Cardiac muscle cell (in vitro differentiated cells and primary cell): ENCODE measurements at places on chromosomes 12 and 14.

DNA sequence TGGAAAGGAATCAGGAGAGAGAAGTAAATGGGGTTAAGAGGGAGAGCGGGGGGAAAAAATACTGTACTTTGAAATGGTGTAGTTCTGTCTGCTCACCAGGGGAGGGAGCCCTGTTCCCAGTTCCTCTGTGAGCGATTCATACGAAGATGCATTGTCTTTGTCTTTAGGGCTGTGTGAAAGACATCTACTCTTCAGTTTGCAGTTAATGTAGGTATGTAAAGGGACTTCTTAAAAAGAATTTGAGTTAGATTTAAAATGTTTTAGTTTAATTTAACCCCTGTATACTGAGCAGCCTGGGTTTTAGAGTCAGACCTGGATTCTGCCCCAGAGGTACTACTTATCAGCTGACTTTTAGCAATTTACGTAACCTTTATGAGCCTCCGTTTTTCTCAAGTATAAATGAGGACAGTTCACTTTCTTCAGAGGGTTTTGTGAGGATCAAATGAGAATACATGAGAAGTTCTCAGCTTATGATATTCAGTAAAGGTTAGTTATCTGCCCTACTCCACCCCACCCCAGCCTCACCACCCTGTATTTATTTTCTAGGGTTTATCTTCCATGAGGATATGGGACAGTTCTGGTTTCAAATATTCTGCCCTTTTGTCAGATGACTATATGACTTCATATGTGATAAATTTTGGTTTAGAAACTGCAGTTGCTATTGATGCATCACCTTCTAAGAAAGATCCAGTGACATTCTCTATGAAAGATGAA, 82.5 kb upstream of the EVL start:
- DNase-seq: peak; percentile 81

GRCh38 chr12:119936705-119937311, 52.2 kb upstream of the BICDL1 start:
- DNase-seq: no peak

DNA sequence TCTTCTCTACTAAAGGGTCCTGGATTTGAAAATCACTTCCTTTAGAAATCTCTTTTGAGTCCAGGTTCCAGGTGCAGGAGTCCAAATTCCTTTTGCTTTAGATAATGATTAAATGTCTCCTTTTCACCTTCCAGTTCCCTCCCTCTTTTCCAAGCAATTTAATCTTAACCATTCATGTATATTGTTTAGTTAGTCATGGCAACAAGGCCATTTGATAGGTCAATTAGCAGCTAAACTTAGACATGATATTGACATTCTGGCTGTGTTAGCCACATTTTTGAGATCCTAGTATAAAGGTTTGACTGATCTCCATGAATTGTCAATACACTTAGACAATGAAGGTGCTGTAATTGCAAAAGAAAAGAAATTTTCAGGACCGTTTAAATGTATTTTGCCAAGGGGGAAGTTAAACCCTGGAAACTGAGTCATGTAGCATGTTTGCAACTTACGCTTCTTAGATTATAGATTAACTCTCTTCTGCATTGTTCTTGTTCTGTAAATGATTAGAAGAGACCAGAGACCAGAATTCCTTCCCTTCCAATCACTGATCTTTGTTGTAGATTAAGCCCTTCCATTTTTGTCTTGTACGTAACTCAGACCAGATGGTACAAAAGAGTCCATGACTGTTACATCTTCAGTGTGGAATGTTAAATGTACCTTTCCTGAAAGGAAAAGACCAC, 12.4 kb upstream of the C12orf75 start:
- DNase-seq: no peak

DNA sequence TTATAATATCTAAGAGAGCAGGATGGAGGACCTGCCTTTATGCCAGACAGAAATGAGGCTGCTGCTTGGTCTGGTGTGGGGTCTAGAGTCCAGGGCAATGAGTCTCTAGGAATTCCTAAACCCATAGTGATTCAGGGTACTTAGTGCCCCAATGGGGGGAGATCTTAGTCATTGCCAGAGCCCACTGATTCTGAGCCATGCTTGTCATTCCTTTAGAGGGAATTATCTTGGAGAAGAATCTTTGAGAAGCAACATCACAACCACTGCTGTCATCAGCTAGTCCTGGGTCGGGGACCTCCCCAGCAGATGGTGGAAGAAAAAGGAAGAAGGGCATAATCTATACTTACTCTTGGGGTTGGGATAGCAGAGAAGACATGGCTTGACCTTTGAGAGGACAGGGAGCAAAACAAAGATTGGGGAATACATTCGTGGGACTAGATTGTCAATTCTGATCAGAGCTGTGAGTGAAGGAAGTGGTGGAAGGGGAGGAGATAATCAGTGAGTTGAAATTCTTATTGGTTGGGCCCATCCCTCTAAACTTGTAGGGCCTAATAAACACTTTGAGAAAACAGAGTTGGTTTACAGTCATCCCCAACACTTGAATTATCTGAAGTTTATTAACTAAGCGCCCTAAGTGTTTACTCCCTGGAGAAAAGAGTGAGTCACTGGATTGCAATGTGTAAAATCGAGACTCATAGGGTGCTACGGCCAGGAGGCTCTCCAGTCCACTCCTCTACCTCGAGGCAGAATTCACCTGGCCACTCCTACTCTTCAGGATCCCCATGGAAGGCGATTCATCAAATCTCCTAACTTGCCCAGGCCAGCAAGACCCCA, 3.0 kb upstream of the KRT3 start:
- DNase-seq: no peak

GRCh38 chr14:96590190-96590864, 88.1 kb downstream of the PAPOLA start:
- DNase-seq: no peak

- DNase-seq: no peak
Measured at GRCh38 chr12:132131229-132131628, 12.9 kb downstream of the DDX51 start.

- DNase-seq: peak; percentile 88
Measured at GRCh38 chr12:96136161-96136560, 58.0 kb upstream of the ELK3 start.

- no peak for DNase-seq
Measured at GRCh38 chr12:92974759-92975158, 45.7 kb upstream of the EEA1 start.

- no peak for DNase-seq
Measured at GRCh38 chr12:28189784-28190320, 404 bp upstream of the CCDC91 start.

DNA sequence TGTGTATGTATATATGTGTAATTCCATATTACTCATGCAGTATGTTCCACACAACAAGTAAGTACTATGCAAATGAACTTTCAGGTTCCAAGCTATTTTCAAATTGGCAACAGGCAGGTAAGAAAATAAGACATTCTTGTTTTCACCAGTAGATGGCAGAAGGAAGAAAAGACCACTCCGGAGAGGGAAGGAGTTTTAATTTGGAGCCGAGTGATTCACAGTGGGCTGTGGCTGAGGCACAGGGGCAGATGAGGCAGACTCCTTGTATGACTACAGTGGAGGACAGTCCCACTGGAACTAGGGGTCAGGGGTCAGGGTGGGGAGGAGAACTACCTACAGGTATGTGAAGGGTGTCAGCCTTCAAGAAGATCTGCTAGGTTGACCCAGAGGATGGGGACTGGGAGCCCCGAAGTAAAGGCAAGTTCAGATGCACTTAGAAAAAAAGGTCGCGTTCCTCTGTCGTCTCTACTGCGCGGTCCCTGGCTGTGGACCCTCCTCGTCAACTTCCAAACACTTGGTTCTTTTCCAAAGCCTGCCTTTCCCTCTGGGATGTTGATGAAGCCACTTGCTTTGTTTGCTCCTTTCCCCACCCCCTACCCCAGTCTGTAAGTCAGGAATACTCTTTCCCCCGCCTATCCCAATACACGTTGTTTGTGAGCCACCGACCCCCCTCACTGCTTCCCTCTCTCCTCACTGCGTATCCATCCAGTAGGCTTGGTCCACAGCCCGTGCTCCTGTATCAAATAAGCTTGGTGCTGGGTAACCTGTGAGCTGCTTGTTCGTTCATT, 24.1 kb downstream of the DDX47 start:
- DNase-seq: peak; percentile 49

DNA sequence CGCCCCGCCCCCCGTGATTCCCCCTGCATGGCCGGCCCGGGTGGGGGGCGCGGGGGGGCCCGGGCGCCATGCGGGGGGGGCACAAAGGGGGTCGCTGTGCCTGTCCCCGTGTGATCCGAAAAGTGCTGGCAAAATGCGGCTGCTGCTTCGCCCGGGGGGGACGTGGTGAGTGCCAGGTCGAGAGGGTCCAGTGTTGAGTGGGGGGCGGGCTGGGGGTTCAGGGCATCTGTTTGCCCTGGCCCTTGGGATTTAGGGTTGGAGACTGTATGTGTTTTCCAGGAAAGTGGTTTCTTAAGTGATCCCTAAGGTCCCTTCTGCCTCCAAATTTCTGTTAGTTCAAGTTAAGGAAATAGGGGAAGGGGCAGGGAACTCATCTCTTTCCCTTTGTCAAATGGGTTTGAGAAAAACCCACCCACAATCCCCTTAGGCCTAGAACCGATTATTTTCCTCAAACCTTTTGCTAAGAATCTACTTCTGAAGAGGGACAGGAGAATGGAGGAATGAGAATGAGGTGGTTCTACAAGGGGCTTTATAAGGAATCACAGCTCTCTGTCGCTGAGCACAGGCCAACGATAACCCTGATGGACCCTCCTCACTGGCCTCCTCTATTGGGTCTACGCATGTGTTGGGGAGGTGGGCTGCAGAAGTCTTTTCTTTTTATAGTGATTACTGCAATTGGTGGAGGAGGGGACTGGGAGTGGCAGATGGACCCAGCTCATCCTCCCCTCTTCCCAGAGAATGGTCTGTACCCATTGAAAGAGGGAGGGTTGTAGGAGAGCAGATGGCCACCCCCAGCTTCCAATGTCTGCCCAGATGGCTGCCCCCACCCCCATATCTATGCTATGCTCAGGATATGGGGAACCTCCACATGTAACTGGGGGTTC, 834 bp downstream of the ARHGEF25 start:
- no peak for DNase-seq

GRCh38 chr12:113949321-113950305, 16.5 kb downstream of the RBM19 start:
- DNase-seq: no peak

DNA sequence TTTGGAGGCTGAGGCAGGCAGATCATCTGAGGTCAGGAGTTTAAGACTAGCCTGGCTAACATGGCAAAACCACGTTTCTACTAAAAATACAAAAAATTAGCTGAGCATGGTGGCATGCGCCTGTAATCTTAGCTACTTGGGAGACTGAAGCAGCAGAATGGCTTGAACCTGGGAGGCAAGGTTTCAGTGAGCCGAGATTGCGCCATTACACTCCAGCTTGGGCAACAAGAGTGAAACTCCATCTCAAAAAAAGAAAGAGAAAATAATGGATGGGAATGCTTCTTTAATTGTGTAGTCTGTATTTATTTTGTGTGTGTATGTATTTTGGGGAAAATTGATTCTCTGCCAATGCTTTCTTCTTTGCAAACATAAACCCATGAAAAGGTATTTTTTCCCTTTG, 32.5 kb downstream of the SRGAP1 start:
- DNase-seq: no peak

GRCh38 chr12:105977652-105978051, 161.1 kb downstream of the NUAK1 start:
- peak; percentile 68 for DNase-seq

DNA sequence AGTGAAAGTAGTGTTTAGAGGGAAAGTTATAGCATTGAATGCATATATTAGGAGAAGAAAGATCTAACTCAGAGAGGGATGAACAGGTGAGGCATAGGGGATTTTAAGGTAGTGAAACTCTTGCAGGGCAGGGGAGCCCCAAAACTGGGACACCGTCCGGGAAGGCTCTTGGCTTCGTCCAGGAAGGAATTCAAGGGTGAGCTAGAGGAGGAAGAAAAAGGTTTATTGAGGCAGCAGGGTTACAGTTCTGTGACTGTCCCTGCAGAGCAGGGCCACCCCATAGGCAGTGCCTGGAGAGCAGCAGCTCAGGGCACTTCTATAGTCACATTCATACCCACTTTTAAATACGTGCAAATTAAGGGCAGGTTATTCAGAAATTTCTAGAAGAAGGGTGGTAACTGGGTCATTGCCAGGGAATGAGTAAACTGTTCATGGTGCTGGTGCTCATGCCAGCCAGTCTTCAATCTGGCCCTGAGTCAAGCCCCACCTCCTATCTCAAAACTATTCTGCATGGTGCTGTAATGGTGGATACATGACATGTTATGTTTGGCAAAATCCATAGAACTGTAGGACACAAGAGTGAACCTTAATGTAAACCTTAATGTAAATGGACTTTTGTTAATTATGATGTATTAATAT, 1.2 kb upstream of the OAS1 start:
- no peak for DNase-seq

- DNase-seq: no peak
Measured at GRCh38 chr12:92332552-92332951, 186.9 kb upstream of the BTG1 start.

GRCh38 chr12:126084480-126084879, 1019.2 kb downstream of the AACS start:
- no peak for DNase-seq

DNA sequence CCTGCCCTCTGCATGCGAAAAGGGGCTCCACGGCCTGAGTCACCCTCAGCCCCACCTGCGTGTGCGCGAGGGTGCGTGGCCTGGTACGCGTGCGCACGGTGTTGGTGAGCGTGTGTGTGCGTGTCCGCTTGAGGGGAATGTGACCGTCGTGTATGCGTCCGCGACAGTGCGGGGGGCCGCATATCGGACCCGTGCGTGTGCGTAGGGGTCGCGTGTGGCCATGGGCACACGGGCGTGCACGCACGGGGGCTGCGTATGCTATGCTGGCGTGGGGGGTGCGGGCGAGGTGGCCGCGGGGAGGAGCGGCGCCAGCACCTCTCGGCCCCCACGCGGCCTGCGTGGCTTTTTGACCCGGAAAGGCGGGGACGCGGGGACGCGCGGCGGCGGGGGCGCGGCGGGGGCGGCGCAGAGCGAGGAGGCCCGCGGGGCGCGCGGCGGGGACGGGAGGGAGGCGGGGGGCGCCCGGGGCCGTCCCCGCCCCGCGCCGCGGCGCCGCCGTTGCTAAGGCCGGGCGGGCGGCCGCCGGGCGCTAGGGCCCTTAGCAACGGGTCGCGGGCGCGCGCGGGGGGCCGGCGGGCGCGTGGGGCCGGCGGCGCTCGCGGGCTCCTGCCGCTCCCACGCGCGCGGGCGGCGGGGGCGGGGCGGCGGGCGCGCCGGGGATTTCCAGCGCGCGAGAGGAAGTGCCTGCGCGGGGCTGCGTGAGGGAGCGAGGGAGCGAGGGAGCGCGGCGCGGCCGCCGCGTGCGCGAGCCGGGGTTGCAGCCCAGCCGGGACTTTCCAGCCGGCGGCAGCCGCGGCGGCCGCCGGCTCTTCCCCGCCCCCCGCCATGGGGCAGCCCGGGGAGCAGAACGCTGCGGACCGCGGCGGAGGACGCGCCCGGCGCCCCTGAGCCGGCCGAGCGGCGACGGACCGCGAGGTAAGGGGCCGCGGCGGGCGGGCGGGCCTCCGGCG, at the start of gene TRAF3:
Gene TRAF3, plus strand, starts transcription at position 689 of the 950 bp plus-strand sequence. CDS start 92,753 bp downstream, outside the sequence.
- DNase-seq: peak; percentile 82

GRCh38 chr12:27937768-27938167, 34.8 kb downstream of the PTHLH start:
- peak; percentile 56 for DNase-seq

GRCh38 chr12:113485330-113485729, 13.7 kb upstream of the LHX5 start:
- no peak for DNase-seq

- peak; percentile 42 for DNase-seq
Measured at GRCh38 chr14:62187265-62187664, 425.0 kb downstream of the SNAPC1 start.
